ENCODE measurements at places on chromosomes 2 and 18.

DNA sequence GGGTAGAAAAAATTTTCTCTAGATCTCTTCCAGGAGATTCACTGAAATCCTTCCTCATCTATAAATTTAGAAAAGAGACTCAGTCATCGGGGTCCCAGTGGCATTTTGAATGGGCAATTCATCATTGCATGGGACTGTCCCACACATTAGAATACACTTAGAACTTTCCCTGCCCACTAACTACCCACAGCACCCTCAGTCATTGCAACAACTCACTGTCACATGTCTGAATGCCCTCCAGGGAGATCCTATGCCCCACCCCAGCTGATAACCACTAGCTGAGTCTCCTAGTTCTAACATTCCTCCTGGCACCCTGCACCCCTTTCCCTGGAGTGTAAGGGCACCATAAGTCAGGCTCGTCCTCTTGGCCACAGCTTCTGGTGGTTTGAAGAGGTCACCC, 89.6 kb downstream of the INSIG2 start:
- no peak overlapping the region for H3K27ac ChIP-seq
- H3K36me3 ChIP-seq: no peaks in the 10 kb centered on the region

DNA sequence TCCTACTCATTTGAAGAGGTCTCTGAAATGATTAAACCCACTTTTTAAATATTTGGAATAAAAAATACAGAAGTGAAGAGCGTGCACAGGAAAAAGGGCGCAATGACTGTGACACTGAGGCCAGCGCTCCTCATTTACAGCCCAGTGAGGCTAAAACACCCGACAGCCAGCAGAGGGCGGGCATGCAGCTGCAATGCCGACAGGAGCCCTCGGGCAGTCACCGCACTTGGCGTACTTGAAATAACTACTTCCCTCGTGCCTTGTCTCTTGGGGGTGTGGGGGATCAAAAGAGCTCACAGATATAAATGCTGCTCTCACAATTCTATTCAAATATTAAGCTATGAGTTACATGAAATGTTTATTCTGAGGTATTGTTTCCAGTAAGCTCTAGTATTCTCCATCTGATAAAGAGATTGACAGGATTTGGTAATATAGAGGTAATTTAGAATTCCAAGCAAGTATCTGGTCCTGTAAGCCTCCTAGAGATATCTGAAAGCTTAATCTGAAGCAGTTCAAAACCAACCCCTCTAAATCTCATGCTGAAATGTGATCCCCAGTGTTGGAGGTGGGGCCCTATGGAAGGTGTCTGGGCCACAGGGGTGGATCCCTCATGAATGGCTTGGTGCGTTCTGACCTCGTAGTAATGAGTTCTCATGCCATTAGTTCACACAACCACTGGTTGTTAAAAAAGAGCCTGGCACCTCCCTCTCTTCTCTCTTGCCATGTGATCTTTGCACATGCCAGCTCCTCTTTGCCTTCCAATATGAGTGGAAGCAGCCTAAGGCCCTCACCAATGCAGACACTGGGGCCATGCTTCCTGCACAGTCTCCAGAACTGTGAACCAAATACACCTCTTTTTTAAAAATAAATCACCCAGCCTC, 93.6 kb downstream of the ZAP70 start:
- H3K36me3 ChIP-seq: peaks cover 63% of the 10 kb centered on the region
- peaks cover 15% of the 10 kb centered on the region for H3K4me1 ChIP-seq
- H3K4me3 ChIP-seq: no peak overlapping the region
- H3K27ac ChIP-seq: peak overlapping the region; percentile 65
- DNase-seq: peak; percentile 83
- no peaks in the 10 kb centered on the region for H3K27me3 ChIP-seq

DNA sequence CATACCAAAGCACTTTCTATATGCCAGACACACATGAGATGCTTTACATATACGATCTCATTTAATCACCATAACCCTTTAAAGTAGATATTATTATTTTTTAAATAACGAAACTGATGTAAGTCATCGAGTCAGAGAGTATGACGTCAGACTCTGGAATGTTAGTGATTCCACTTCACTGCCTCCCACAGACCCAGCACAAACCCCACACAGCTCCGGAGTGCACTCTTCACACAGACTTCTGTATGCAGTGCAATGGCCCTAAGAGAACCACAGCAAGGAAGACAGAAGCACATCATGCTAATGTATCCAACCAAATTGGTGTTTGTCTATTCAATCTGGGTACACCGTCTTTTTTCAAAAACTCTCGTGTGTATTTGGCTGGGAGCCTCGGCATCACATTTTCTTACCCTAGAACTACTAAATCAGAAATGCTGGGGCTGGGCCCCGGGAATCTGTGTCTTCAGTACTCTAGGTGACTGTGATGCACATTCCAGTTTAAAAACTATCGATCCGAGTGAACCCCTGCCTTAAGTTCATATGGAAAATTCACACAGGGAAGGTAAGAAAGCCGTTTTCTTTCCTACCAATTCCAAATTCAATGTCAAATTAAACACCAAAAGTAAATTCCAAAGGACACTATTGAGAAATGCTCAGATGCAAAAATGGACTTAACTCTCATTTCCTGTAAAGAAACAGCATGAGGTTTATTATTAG, 117.7 kb upstream of the ACVR1C start:
- no peaks in the 10 kb centered on the region for H3K36me3 ChIP-seq
- H3K27ac ChIP-seq: no peak overlapping the region
- no peaks in the 10 kb centered on the region for H3K27me3 ChIP-seq
- no peak overlapping the region for H3K4me3 ChIP-seq

DNA sequence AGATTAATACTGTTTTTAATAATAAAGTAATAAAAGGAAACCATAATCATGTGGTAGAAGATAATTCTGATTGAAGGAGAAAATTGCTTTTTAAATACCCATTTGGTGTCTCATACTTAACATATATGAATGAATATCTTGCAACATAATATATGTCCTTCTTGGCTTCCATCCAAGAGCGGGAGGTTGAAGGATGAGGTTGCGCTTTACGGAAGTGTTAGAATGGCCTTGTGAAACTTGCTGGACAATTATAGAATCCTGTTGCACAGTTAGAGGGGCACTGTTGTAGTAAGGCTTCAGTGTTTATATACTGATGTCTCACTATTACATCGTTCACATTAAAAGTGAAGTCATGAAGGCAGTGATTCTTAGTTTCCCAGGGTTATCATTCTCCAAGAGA, 9.4 kb downstream of the INSIG2 start:
- H3K27ac ChIP-seq: no peak overlapping the region
- no peak for DNase-seq
- H3K4me3 ChIP-seq: no peak overlapping the region
- no peaks in the 10 kb centered on the region for H3K27me3 ChIP-seq

- no peaks in the 10 kb centered on the region for H3K4me1 ChIP-seq
- DNase-seq: no peak
- no peak overlapping the region for H3K27ac ChIP-seq
- no peak overlapping the region for H3K4me3 ChIP-seq
- H3K27me3 ChIP-seq: no peaks in the 10 kb centered on the region
These were observed 71.7 kb downstream of the GALNT14 start for GRCh38 chr2:31066551-31066950.

DNA sequence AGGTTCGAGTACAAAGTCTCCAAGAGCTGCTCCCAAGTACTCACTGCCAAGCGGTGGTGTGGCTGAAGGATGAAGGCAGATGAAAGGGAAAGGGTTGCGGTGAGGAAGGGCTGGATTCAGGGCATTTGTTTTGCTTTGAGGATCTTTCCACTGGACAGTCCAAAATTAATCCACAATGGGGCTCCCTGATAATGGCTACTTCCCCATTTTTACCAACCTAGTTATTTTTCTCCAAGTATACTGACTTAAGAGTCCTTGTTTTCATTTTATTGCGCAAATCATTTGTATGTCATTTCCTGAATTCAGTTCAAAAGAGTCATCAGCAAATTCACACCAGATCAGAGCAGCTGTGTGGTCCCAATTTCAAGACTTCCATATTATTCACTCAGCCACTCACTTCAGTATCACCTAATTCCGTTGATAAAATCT, 464 bp upstream of the SESTD1 start:
- H3K27ac ChIP-seq: peak overlapping the region; percentile 80
- no peaks in the 10 kb centered on the region for H3K36me3 ChIP-seq
- H3K27me3 ChIP-seq: no peaks in the 10 kb centered on the region
- no peak for DNase-seq
- H3K4me1 ChIP-seq: peaks cover 7% of the 10 kb centered on the region

GRCh38 chr2:32523686-32524085, 104.2 kb upstream of the TTC27 start:
- no peaks in the 10 kb centered on the region for H3K27me3 ChIP-seq
- H3K36me3 ChIP-seq: no peaks in the 10 kb centered on the region
- no peak overlapping the region for H3K4me3 ChIP-seq
- no peak for DNase-seq
- H3K4me1 ChIP-seq: no peaks in the 10 kb centered on the region

DNA sequence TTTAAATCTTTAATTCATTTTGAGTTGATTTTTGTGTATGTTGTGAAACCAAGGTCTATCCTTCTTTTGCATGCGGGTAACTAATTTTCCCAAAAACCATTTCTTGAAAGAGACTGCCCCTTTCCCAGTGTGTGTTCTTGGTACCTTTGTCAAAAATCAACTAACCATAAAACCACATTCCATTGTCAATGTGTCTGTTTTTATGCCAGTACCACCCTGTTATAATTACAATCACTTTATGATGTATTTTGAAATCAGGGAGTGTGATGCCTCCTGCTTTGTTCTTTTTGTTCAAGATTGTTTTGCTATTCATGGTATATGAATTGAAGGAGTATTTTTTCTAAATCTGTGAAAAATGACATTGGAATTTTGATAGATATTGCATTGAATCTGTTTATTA, 689.6 kb downstream of the TSN start:
- no peaks in the 10 kb centered on the region for H3K4me1 ChIP-seq
- no peaks in the 10 kb centered on the region for H3K36me3 ChIP-seq
- no peak overlapping the region for H3K27ac ChIP-seq
- DNase-seq: no peak

- H3K27ac ChIP-seq: peak overlapping the region; percentile 77
- H3K4me3 ChIP-seq: no peak overlapping the region
- DNase-seq: no peak
- H3K36me3 ChIP-seq: no peaks in the 10 kb centered on the region
- H3K27me3 ChIP-seq: no peaks in the 10 kb centered on the region
These were observed 189.9 kb downstream of the SH3RF3 start for GRCh38 chr2:109318949-109319342.

DNA sequence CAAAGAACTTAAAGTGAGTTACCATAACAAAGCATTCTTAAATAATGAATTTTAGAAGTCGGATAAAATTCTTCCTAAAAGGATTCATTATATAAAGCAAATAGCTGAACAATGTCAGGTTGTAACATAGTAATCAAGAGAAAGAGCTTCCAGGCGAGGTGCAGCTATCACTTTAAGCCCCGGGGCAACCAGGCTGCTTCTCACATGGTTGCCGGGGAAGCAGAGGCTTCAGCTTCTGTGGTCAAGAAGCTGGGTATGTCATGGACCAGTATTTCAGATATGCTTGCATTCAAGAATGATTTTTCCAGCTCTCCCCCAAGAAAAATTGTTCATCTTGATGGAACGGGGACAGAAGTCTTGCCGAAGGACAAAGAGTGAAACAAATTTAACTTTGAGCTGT, 23.6 kb upstream of the KYNU start:
- no peak overlapping the region for H3K27ac ChIP-seq
- H3K4me1 ChIP-seq: no peaks in the 10 kb centered on the region
- no peaks in the 10 kb centered on the region for H3K36me3 ChIP-seq
- DNase-seq: no peak
- H3K4me3 ChIP-seq: no peak overlapping the region

DNA sequence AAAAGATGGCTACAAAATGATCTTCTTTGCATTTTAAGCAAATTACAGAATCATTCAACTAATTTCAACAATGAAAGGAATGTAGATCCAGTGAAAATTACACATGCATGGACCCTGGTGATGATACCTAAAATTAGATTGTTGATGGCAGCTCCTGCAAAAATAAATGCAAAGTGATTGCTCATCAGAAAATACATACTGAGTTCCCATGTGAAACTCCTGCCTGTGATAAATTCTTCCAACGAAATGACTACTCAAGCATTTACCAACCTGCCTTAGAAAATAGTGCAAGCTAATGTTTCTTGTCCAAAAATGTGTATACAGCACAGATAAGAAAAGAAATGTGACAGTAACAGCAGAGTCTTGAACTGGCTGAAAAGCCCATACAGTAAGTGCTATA, 300.0 kb upstream of the REV1 start:
- no peaks in the 10 kb centered on the region for H3K27me3 ChIP-seq
- H3K27ac ChIP-seq: no peak overlapping the region
- no peaks in the 10 kb centered on the region for H3K36me3 ChIP-seq
- H3K4me1 ChIP-seq: no peaks in the 10 kb centered on the region
- H3K4me3 ChIP-seq: no peak overlapping the region
- no peak for DNase-seq

DNA sequence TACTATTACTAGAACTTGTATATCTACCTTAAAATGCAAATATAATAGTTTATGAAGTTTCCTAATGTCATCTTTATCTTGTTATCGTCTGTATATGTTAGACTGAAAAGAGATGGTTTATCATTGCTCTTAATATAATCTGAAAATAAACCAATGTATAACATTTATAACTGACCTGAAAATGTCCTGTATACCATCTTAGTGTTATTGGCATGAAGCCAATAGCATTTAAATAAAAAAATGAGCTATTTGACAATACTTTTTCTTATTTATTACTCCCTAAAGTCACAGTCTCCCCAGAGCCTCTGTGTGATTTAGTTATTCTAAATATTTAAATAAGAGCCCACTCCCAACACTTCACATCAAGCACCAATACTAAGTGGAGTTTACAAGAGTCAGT, 1.8 kb downstream of the VWC2L start:
- H3K27me3 ChIP-seq: no peaks in the 10 kb centered on the region
- H3K4me1 ChIP-seq: no peaks in the 10 kb centered on the region
- no peaks in the 10 kb centered on the region for H3K36me3 ChIP-seq
- no peak for DNase-seq
- no peak overlapping the region for H3K27ac ChIP-seq

DNA sequence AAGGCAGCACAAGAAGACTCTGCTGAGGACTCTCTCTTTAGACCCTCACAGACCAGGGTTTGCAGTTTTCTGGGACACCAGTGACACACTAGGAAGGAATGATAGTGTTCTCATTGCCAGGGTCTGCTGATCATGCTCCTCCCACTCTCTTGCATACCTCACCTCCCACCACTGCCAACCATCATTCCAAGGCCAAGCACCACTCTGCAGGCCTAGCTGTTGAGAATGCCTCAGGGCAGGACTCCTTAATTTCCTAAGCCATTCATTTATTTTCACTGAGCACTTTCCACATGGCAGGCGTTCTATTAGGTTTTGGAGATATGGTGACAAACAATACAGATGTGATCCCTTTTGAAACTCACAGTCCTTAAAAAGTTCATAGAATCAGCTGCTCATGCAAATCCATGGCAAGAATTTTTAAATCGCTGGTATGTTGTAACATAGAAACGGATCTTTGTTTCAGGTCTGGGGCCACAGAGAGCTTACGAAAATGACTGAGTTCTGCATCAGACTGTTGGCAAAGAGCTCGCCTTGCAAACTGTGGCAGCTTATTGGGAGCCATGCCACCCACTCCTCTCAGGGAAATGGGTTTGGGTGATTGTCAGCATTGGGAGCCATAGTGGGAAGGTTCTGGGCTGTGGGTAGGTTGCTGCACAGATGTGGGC, 78.5 kb downstream of the XDH start:
- no peak overlapping the region for H3K27ac ChIP-seq
- no peaks in the 10 kb centered on the region for H3K36me3 ChIP-seq
- no peaks in the 10 kb centered on the region for H3K27me3 ChIP-seq
- no peak for DNase-seq

GRCh38 chr2:201233812-201234662, 26.3 kb upstream of the CASP8 start:
- H3K27ac ChIP-seq: peak overlapping the region; percentile 17
- H3K36me3 ChIP-seq: no peaks in the 10 kb centered on the region
- H3K4me1 ChIP-seq: peaks cover 14% of the 10 kb centered on the region
- no peak for DNase-seq

- H3K27me3 ChIP-seq: no peaks in the 10 kb centered on the region
- no peak overlapping the region for H3K4me3 ChIP-seq
- H3K36me3 ChIP-seq: no peaks in the 10 kb centered on the region
These were observed 708.6 kb upstream of the ZEB2 start for GRCh38 chr2:145228506-145228905.

Measured in gastrocnemius medialis (tissue), 4 donors.